ENCODE measurements at places on chromosomes 16 and 17.

DNA sequence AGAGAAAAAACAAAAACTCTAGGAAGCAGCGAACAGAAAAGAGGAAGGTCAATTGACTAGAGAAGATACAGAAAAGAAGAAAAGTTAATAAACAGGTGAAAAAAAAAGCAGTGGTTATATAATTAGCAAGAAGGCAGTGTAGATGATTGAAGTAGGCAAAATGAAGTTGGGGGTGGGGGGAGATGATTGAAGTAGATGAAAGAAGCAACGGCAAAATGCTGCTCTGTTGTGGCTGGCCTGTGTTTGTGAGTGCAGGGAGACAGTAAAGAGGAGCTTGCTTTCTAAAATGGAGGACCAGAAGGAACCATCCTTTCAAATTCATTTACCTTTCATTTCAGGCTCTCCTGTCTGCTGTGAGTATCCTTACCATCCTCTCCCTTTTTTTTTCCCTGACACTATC, 3.6 kb downstream of the EVI2B start:
- peak; percentile 84 for DNase-seq

DNA sequence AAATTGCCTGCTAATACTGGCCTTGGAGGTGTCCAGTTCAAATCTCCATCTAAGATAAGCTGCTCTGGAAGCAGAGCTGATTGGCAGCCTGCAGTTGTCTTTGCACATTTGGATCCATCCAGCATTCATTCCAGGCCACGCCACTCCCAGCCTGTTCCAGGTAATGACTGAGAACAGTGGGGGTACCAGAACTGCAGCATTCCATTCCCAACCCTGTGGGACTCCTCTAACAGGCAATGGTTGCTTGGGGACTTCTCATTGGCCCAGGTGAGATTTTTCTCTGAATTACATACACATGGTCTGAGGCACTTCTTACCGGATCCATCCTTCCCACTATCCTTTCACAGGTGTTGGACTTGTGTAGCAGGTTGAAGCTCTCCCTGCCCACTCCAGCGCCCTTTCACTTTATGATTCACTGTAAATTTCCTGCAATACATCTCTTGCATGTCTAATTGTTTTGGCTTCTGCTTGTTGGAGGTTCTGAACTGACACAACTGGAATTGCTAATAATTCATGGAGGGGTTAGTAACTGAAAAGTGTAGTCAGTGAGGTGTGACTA, 206.1 kb upstream of the ZFHX3 start:
- DNase-seq = no peak

DNA sequence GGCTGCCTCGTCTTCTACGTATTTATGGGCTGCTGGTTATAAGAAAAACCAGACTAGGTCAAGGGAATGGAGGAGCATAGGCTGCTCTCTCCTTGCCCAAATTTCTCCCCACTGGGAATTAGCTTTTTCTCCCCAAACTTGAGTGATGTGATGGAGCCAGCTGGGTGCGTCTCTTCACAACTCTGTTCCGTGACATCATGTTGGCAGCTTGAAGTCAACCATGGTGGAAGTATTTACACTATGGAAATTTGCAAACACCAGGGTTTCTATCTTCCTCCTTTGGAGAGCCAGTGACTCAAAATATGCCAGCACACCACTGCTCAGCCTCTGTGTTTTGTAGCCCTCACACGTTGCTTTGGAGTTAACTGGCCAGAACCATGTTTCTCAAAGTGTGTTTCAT, 78.1 kb downstream of the OR1D5 start:
- no peak for DNase-seq

- no peak for DNase-seq
These were observed 1.4 kb downstream of the CCDC43 start for GRCh38 chr17:44688200-44688599.

GRCh38 chr17:8662076-8662831, 31.7 kb upstream of the MYH10 start:
- no peak for DNase-seq

DNA sequence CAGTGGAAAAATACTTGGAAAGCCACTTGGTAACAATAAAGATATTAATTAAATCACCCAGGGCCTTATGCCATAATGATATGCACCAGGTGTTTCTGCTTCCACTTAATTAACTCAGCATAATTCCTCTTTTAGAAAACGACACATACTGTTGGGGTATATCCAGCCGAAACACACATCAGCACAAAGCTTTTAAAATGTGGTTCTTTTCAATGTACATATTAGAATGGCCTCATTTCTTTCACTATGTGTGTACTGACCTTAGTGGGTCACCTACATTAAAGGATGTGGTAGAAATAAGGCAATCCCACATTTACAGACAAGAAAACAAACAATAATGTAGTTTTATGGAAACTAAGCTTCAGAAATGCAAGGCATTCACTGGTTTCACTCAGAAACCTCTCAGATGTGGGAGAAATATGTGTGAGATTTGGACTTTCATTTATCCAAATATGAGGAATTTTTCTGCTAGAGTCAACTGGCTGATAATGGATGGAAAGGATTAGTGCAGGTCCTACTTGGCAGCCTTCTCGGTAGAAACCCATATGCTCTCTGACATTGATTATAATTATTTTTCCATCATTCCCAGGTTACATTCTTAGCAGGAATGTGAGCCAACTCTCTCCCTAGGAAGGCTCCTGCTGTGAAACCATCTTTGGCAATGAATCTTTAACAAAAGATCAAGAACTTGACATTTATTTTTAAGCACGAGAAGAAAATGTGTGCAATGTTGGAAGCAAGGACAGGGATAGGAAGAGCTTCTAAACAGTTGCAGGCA, 66.7 kb upstream of the DHX40 start:
- no peak for DNase-seq

DNA sequence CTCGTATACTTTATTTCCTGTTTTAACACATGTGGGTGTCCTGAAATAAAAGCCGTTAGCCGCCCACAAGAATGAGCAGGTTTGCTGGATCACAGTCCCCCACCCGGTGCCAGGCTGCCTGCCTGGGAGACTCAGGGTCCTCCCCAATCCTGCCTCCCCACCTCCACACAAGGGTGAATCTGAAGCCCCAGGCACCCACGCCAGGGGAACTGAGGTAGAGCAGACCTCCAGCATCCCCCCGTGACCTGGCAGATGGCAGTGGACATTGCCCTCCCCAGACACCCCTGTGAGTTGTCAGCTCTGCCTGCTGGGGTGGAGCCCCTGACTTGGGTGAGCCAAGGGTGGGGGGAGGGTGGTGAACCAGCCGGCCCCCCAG, 114.8 kb downstream of the METRNL start:
- DNase-seq = no peak

DNA sequence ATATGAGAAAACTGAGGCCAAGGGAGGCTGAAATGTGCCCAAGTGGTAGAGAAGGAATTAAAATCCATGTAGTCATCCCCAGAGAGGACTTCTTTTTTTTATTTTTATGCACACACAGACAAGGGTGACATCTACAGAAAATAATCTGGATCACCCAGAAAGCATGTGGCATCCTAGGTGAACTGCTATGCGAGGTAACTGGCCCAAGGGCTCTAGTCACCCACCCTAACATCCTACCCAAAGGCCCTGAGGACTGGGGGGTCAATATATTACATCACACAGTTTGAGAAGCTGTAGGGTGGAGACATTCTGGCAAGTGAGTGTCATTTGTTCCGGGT, 23.3 kb downstream of the TEX14 start:
- DNase-seq = no peak

DNA sequence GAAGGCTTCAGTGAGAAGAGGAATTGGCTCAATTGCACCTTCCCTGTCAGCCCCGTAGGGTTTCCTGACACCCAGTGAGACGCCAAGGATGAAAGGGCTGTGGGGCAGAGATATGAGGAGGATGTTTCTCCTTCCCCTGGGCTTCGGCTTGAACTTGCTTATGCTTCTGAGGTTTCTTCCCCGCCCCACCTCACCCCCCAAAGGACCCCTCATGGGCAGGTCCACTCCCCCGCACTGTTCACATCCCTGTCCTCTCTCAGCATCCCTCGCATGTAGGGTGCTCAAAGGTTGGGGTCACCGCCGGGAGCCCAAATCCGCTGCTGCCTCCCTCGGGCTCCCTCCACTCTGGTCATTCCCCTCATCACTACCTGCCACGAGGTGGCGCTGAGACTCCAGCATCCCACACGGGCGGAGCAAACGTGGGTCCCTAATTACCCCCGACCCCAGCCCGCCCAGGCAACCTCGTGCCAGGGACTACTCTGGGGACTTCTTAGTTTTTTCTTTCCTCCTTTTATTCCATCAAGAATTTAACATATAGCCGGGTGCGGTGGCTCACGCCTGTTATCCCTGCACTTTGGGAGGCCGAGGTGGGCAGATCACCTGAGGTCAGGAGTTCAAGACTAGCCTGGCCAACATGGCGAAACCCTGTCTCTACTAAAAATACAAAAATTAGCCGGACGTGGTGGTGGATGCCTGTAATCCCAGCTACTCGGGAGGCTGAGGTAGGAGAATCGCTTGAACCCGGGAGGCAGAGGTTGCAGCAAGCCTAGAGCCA, 3.3 kb upstream of the TRARG1 start:
- DNase-seq = peak; percentile 71

DNA sequence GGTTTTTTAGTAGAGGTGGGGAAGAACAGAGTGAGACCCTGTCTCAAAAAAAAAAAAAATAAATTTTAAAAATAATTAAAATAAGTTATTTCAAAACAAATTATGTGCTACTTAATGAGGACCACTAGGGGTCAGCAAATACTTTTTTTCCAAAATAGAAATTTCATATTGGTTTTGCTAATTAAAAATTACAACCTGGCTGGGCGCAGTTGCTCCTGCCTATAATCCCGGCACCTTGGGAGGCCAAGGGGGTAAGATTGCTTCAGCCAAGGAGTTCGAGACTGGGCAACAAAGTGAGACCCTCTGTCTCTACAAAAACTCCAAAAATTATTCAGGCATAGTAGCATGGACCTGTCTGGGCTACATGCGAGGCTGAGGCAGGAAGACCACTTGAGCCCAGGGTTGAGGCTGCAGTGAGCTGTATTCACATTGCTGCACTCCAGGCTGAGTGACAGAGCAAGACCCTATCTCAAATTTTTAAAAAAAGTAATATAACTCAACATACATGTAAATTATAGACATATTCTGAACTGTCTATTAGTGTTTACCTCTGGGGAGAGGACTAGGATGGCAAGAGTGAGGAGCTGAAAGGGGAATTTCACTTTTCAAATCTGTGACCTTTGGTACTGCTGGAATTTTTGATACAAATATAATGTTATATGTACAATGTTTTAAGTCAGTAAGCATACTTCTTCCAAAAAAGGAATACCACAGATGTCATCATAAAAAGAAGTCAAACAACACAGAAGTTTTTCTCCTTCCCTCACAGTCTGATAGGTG, 8.1 kb downstream of the MEIOB start:
- peak; percentile 42 for DNase-seq

- DNase-seq = no peak
These were observed 4.5 kb downstream of the TNFSF12 start for GRCh38 chr17:7553356-7553755.

DNA sequence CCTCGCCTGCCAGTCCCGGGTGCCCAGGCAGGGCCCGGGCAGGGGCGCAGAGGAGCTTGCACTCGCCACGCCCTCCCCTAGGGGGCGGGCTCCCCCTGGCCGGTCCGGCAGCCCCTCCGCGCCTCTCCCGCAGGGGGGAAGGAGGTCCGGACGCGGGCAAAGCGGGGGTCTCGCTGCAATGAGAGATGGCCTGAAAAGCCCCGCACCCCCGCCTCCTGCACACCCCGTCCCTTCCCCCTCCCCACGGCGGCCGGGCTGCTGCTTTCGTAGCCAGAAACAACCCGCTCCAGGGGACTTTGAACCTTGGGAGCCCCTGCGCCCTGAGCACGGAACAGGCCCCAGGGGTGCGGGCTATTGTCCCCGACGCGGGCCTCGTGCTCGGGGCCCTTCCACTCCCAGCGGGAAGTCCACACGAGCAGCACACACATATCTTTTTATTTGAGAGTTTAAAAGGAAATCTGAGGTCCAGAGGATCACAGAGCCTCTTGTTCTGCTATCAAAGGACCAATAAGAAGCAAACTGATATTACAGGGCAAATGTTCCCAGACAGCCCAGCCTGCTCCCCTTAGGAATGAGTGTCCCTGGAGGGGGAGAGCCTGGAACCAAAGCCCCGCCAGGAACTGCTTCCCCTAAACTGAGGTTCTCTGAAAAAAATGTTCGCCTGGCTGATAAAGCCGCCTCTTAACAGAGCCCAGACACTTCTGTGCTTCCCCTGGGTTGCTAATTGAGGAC, 5.8 kb upstream of the CBX4 start:
- peak; percentile 50 for DNase-seq

GRCh38 chr16:17380613-17381012, 90.1 kb downstream of the XYLT1 start:
- DNase-seq = no peak

- DNase-seq = peak; percentile 5
These were observed 124.8 kb downstream of the MRM1 start for GRCh38 chr17:36726199-36726598.

- DNase-seq = no peak
These were observed 492 bp downstream of the ERAL1 start for GRCh38 chr17:28855336-28855679.

DNA sequence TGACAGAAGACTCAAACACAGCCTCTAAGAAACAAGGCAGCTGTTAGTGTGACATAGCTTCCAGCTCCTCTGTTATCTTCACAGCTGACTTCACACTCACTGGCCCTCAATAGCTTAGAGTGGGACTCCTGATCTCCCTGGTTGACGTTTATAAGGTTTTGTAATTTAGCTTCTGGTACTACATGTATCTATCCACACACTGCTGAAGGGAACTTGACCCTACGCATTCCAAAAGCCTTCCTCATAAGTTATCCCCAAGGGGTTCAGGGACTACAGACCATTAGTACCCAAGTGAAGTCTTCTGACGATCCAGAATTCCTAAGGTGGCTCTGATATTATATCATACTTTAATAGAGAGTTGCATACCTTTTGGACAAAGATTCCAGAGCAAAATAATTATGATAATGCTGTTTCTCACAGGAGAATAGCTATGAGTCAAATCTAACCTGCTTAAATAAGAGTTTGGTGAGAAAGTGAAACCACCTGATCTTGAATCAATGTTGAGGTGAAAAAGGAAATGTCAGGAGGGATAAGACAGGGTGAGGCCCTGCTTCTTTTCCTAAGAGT, 14.5 kb downstream of the ACACA start:
- no peak for DNase-seq

DNA sequence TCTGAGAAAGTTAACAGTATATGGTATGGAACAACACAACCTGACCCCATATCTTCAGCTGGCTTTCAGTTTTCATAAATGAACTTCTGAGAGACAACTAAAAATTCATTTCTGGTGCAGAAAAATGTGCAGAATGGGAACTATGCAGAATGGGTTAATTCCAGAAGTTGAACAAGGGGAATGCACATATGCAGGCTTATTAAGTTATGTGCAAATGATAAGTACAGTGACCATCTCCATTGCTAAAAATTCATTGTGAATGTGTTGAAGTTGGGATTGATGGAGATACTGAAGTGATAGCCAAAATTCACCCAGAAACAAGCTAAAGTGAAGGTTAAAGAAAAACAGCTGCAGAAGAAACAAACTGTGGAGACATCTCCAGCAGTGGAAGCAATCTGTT, 315.8 kb downstream of the CA10 start:
- DNase-seq = no peak
